ENCODE measurements at places on chromosomes 6 and 20.

DNA sequence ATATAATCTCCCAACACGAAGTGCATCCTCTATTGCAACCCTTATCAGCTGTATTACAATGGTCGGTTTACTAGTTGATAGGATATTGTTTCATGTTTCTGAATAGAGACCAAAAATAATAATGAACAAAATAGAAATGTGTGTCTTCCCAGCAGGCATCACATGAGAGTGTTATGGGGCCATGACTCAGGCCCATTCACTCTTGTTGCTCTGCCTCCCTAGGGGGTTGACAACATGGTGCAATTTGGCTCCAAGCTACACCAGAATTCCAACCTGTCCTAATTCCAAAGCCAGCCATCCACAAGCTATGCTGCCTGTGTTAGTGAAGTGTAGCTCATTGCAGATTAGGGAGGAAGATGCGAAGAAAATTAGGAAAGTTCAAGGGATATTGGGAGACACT is 13.1 kb upstream of the SAYSD1 start:
- DNase-seq = no peak

DNA sequence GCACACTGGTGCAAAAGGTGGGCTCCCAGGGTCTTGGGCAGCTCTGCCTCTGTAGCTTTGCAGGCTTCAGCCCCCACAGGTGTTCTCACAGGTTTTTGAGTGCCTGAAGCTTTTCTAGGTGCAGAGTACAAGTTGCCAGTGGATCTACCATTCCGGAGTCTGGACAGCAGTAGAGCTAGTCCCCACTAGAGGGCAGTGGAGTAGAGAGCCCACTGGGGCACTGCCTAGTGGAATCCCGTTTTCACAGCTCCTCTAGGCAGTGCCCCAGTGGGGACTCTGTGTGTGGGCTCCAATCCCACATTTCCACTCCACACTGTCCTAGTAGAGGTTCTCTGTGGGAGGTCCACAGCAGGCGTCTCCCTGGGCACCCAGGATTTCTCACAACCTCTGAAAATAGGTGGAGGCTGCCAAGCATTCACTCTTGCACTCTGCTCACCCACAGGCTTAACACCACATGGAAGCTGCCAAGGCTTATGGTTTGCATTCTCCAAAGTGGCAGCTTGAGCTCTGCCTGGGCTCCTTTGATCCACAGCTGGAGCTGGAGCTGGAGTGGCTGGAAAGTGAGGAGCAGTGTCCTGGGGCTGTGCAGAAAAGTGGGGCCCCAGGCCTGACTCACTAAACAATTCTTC is 86.3 kb upstream of the PROKR2 start:
- DNase-seq = no peak

DNA sequence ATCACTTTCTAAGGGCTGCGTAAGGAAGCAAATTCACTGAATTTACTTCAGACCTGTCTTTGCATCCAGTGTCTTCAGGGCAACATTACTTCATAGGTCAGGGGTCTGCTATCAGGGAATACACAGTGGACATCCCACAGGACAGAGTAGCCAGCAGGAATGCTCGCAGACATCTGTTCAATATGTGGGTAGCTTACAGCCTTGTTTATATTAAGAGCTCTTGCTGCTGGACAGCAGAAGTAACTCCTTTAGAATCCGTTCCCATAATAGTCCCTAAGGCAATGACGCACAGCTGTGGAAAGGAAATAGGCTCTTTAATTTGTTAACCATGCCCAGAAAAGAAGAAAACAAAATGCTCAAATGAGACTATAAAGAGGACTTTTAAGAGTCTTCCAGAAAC is 198.7 kb downstream of the MOXD1 start:
- no peak for DNase-seq

DNA sequence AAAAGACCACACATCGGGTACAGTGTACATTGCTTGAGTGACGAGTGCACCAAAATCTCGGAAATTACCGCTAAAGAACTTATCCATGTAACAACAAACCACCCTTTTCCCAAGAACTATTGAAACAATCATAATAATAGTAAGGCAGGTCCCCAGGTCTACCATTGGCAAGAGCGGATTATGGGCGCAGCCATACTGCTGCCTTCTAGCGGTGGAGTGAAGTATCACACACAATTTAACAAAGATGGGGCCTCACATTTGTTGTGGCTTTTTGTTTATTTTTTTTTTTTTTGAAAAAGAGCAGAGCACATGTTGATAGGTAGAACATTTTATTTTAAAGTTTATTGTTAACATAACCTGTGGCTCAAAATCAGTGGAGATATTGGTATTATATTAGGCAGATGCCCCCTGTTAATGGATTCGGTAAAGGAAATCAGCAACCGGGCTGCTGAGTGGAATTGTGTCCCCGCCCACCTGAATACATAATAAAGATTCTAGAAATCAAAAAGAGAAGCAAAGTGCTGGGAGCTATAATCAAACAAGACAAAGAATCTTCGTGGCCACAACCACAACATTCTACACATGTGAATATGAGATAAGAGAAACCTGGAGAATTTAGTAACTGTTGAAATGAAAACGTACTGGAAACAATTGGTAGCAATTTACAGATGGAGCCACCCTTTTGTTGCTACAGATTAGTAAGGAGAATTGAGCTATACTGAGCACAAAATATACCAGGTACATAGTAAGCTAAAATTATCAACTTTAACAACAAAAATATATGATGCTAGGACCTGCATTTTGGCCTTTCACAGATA is 94.2 kb upstream of the EXOC2 start:
- DNase-seq = no peak

DNA sequence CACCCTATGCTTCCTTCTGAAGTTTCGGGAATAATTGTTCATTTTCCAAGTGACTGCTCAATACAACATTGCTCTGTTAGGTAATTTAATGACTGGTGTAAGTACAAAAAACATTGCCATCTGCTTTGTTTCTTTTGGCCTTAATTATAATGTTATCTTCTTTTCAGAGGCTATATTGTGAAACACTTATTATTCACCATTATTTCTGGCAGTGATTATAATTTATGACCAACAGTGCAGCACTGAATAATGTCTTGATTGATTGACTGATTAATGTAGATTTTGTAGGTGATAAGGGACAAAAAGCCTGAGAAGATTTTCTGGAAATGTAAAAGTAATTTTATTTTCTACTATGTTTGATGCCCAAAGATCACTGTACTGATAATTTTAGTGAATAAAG is 377.7 kb downstream of the PLCB1 start:
- no peak for DNase-seq

DNA sequence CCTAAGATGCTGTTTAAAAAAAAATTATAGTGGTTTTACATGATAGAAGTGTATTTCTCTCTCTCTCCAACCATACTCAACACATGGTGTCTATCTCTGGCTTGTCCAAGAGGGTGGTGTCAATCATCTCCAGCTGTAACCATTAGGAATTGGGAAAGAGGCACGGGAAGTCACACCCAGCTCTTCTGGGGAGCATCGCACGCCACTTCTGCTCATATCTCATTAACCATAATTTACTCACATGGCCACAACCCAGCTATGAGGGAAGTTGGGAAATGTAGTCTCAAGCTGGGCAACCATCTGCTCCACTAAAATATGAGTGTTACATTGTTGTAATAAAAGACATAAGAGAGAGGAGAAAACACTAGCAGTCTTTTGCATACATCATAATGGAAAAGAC is 30.4 kb upstream of the TSHZ2 start:
- DNase-seq = no peak

GRCh38 chr6:116405652-116406356 is 35.1 kb downstream of the DSE start:
- DNase-seq = no peak

DNA sequence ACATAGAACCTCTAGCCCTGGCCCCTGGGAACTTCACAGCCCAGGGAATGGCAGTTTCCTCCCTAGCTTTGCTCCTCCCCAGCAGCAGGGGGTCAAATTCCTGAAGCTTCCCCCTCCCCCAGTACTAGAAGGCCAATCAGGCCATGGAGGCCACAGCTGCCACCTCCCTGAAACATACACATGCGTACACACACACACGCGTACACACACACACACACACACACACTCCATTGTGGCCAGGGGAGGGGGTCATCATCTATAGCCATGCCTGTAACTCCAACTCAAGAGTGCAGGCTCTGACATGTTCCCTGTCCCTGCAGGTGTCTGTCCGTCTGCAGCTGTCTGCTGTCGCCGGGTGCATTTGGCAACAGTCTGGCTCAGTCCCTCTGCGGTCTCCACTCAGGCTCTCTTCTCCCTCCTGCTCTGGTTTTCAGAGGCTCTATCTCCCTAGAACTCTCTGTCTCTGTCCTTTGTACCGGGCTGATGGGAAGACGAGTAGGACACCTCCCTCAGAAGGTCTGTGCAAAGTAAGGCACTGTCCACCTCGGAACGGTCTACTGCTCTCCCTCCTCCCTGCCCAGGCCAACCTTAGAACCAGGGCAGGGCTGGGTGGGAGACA is 1.4 kb downstream of the LRFN2 start:
- no peak for DNase-seq

DNA sequence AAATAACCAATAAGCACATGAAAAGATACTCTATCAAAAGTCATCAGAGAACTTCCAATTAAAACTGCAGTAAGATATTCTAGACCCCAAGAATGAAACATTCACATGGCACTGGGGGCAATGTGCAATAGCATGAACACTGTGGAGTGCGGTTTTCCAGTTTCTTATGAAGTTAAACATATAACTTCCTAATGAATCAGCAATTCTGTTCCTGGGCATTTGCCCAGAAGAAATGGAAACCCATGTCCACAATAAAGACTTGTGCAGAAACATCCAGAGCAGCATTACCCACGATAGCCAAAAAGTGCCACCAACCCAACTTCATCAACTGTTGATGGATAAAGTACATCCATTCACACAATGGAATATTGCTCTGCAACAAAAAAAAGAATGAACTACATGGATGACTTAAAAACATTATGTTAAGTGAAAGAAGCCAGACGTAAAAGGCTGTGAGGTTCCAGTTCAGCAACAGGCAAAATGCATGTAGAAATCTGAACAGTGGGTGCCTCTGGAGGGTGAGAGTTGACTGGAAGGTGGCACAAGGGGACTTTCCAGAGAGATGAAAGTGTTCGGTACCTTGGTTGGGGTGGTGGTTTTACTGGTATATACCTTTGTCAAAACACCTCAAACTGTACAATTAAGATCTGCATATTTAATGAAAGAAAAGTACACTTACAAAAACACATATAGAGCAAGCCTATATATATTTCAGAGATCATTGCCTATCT is 207.2 kb upstream of the ECI2 start:
- DNase-seq = no peak

GRCh38 chr6:144361016-144361415 is 75.9 kb downstream of the UTRN start:
- no peak for DNase-seq

- DNase-seq = no peak
These were observed 117.0 kb downstream of the TFAP2A start for GRCh38 chr6:10297832-10298231.

DNA sequence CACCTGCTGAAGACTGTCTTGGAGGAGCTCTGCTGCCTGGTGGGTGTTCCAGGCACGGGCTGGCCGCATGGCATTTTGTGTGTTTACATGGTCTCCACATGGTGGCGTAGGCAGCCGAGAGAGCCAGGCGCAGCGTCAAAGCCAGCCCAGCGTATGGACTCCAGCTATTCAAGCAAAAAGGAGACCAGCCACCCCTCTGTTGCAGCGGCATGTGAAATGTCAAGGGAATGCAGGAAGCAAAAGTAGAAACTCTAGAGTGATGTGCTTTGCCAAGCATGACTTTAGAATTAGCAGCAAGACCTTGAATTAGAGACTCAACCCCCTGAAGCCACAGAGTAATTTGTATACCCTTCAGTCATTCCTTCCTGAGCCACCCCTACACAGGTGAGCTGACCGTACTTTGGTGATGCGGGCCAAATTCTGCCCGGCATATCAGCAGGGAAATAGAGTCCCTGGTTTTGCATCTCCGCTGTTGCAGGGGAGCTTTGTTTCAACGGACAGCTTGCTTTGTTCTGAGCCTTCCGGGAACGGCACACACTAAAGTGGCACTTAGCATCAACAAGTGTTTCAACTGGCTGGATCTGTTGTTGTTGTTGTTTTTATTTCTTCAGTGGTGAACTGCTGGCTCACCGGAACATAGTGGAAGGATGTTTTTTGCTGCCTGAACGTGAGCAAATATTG is 48.5 kb downstream of the FNDC1 start:
- no peak for DNase-seq

- DNase-seq = no peak
These were observed 21.2 kb upstream of the VSTM2L start for GRCh38 chr20:37881601-37882343.

GRCh38 chr6:156508923-156509322 is 268.3 kb upstream of the ARID1B start:
- no peak for DNase-seq

DNA sequence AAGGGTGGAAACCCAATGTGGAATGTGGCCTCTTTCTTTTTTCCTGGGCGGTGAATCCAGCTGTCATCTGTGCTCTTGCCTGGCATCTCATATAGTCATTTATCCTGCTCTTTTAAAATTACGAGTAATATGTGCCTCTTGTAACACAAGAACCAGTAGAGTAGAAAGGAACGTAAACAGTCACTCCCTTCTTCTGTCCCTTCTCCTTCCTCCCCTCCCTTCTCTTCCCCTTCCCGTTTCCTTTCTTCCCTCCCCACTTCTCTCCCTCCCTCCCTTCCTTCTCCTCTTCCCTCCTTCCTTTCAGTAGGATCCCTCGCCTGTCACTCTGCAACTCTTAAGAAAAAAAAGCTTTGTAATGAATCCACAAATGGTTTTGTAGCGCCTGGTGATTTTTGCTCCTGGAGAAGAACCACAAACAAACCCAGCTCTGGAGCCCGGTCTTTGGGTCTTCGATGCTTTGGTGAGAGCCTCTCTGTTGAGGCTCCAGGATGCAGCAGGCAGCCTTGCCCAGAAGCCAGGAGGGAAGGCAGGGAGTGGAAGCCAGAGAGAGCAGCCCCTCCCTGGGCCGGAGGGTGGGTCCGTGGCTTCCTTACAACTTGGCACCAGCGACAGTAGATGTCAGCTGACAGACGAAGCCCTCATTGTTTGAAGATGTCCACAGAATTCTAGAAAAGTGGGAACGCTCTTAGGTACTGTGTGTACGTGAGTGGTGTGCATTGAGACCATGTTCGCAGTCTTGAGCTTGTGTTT is 15.0 kb downstream of the DUSP22 start:
- no peak for DNase-seq

DNA sequence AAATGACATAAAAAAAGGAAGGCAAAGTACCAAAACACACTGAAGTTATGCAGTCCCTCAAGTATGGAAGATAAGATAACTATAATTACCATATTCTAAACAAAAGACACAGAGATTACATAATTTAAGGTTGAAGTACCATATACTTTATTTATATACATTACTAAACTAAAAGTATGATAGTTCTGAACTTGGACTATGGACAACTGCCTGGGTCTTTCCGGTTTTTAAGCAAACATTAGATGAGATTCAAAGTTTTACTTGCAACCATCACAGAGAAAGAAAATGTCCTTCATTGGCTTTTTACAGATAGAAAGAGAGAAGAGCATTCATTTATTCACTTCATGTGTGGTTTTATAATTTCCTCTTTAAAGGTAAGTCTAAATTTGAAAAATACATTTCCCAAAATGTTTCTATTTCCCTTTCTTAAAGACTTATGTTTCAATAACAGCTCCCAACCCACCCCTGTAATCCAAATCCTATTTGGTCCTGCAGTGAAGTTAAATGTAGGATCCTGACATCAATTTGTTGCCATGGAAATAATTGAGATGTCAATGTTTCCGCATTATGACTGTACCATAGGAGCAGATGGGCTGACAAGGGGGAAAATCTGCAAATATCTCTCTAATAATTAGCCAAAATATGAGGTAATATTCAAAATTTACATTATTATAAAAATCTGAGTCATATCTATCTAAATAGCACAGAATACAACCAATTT is 63.7 kb downstream of the PTPRK start:
- no peak for DNase-seq

Data from CD8-positive, alpha-beta memory T cell (primary cell).